ENCODE measurements at places on chromosomes 12 and 14. TPM values are rescaled to one million over a fixed set of nuclear protein-coding genes. Genes with fewer than 3 reads are reported as not detected.

Gene DBX2
- not detected for total RNA-seq

Gene PMCH
- total RNA-seq, result 0.36 TPM

Gene GPRC5D
- not detected for total RNA-seq

Gene ZNF384
- total RNA-seq, result 28.2 TPM

Gene CMKLR1
- 0.07 TPM for total RNA-seq

Gene DHH
- total RNA-seq, result 5.3 TPM

Gene GYS2
- total RNA-seq, result not detected

Gene TAS2R50
- total RNA-seq, result 6.0 TPM

Gene CACNA2D4
- 0.43 TPM for total RNA-seq

Gene MLH3
- total RNA-seq, result 24.0 TPM

Gene CYP27B1
- total RNA-seq, result 0.80 TPM

Gene KRT81
- total RNA-seq, result not detected

Gene SERPINA9
- total RNA-seq, result not detected

Gene SPTB
- total RNA-seq, result under 0.01 TPM

Gene TMPRSS12
- total RNA-seq, result not detected

Gene RFX4
- not detected for total RNA-seq

Gene A2M
- total RNA-seq, result 3.0 TPM

Gene CMA1
- not detected for total RNA-seq

Gene CATSPERB
- not detected for total RNA-seq

Gene ETFRF1
- 31.0 TPM for total RNA-seq

Gene FAM181A
- not detected for total RNA-seq

Gene CD27
- not detected for total RNA-seq

Gene ACOT4
- total RNA-seq, result 0.66 TPM

Gene INHBC
- not detected for total RNA-seq

Gene SLIRP
- 233 TPM for total RNA-seq

Gene TAS2R9
- 0.13 TPM for total RNA-seq

Gene EIF2S3B
- total RNA-seq, result 1.5 TPM

Gene CRADD
- 12.9 TPM for total RNA-seq

Gene FRMD6
- 72.3 TPM for total RNA-seq

Gene PROX2
- total RNA-seq, result not detected

Gene GALNT8
- 0.27 TPM for total RNA-seq

Gene MUCL1
- not detected for total RNA-seq

Gene MEG3
- total RNA-seq, result 12.7 TPM

Gene TMEM179
- not detected for total RNA-seq

Gene RTL1
- not detected for total RNA-seq

Gene GPATCH2L
- total RNA-seq, result 54.3 TPM

Gene PPP4R4
- under 0.01 TPM for total RNA-seq

Gene RNASE7
- total RNA-seq, result not detected

Gene CCDC175
- total RNA-seq, result not detected

Gene STXBP6
- not detected for total RNA-seq

Gene MYF5
- total RNA-seq, result not detected

Data from thoracic aorta endothelial cell (primary cell).